Left kidney (tissue), 8 donors: ENCODE measurements at places on chromosomes 5 and 9.

DNA sequence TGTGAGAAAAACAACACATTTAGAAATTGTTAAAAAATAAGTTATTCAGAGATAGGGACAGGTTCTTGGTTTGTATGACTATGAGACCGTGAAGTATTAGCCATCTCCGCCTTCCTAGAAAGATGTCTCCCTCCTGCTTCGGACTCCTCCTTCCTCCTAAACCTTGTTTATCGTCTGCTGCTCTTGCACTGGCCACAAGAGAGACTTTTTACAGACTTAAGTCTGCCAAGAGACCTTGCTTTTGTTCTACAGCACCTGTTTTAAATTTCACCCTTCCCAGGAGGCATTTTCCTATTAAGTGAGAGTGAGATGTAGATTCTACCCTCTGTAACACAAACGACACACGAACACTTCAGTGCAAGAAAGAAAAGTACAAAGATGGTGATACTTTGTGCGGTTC, 274.6 kb downstream of the ARHGEF28 start:
- DNase-seq: no peak

DNA sequence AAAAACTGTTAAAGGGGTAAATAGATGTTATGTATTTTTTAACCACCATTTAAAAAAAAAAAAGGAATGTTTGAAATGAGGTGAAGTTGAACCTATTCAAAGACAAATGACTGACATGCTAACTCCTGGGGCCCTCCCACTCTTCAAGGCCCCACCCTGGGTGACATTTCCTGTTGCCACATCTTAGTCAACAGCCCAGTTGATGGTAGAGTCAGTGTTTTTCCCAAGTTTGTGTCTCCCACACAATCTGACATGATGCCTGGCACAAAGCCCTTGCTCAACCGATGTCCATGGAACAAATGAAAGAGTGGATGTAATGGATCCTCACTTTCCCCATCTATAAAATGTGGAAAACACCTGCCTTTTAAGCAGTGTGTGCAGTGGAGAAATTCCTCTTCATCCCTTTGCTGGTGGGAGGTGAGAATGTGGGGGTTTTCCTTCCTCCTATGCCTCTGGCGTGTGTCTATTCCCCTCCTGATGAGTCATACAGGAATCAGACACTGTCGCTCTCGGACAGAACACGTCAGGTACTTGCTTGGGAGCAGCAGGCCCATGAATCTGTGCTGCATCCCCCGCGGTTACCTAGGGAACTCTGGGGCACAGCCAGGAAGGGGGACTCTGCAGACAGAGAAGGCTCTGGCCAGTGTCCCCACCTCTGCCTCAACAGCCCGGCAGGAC, 13.7 kb upstream of the ADRA1B start:
- DNase-seq: no peak

DNA sequence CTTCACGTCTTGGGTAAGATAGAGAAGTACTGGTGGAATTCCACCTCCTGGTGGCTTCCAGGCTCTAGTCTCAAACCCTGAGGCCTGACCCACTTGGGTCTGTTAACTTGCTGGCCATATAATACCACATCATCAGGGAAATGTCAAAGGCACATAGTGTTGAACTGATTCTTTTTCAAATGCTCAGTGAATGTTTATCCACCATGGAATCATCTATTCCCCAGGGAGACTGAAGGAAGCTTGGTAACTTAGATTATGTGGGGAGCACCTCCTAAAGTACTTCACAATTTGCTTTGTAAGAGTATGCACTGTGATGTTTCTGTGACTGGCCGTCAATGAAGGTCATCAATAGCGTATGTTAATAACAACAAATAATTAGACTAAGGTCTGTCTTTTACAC, 16.1 kb downstream of the MACROH2A1 start:
- DNase-seq: no peak

DNA sequence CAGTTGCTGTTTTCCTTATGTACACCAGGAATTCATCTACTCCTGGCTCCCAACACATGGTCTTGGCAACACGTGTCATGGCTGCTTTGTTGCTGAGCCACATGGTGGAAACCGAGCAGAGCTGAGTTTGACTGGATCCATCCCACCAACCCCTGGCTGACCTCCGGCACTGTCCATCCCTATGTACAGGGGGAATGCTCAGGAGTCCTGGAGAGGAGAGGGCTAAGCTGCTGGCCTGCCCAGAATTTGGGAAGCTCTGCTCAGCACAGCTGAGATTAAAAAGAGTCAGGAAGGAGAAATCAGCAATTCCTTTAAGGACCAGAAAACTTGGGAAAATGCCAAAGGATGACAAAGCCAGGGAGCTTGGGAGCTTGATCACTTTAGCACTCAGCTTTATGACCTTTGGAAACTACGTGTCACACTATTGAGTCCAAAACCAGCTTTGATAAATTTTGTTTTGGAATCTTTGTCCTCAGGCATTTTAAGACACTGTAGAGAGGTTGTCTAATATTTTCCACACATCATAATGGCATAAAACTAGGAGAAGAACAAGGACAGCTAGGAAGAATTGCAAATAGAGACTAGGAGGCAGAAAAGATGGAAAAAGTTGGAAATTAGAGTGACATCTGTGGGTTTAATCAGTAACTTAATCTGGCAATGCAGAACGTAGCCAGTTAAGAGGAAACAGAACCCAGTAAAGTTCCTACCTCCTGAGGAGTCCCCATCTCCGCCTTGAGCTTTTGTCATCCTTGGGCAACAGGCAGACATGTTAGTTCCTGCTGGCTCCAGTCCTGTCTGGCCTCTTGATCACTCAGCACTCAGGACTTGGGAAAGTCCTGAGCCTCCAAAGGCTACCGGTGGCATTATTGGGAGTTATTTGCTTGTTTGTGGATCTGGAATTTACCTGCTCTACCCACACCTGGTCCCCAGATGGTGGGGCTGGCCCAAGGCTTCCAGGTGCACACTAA, 62.5 kb upstream of the PLPP1 start:
- DNase-seq: no peak

- DNase-seq: no peak
Measured at GRCh38 chr9:36930941-36931340, 103.1 kb downstream of the PAX5 start.

DNA sequence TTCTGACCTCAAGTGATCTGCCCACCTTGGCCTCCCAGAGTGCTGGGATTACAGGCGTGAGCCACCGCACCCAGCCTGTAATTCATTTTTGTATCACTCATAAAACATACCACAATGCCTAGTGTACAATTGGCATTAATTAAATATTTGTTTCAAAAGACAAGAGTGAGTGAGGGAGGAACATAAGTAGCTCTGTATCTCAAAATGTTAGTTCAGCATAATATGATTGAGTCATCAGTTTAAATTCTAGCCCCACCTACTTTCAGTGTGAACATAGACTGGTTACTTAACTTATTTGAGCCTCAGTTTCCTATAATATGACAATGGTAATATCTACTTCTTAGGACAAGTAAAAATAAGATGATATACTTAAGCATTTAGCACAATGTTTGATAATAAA, 26.9 kb downstream of the INVS start:
- no peak for DNase-seq

GRCh38 chr5:29077451-29077850, 2039.1 kb upstream of the CDH9 start:
- no peak for DNase-seq

GRCh38 chr9:127204771-127205470, 59.7 kb upstream of the GARNL3 start:
- DNase-seq: no peak

DNA sequence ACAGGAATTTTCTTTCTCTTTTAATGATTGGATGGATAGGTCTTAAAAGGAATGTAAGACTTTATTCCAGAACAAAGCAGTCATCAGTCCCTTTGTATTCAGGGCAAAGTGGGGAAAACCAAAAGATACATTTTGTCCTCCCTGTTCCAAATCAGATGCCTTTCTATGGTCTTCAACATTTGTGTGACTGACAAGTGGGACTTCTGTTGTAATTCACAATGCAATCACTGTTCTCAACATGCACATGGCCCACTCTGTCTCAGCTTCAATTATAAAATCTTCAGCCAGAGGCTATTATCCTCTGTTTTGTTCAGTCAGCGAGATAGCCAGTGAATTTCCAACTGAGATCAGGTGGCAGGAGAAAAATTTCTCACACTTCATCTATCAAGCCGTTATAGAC, 95.5 kb upstream of the ERBIN start:
- DNase-seq: no peak

DNA sequence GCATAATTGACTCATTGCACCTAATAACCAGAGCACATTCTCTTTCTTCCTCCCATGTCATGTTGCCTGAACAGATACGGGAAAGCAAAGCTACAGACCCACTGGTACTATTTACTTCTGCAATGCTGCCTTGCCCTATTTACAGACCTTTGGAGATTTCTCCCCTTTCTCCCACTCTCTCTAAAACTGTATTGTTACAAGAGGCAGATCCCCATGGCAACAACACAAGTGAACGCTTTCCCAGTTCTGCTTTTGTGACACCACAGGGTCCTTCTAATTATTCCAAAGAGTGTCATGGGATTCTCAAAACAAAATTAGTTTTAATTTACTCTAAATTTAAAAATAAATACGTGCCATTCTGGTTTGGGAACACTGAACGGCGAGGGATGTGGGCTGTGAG, 104.7 kb downstream of the KCTD16 start:
- DNase-seq: no peak

- no peak for DNase-seq
Measured at GRCh38 chr5:116529615-116530014, 45.0 kb downstream of the SEMA6A start.

DNA sequence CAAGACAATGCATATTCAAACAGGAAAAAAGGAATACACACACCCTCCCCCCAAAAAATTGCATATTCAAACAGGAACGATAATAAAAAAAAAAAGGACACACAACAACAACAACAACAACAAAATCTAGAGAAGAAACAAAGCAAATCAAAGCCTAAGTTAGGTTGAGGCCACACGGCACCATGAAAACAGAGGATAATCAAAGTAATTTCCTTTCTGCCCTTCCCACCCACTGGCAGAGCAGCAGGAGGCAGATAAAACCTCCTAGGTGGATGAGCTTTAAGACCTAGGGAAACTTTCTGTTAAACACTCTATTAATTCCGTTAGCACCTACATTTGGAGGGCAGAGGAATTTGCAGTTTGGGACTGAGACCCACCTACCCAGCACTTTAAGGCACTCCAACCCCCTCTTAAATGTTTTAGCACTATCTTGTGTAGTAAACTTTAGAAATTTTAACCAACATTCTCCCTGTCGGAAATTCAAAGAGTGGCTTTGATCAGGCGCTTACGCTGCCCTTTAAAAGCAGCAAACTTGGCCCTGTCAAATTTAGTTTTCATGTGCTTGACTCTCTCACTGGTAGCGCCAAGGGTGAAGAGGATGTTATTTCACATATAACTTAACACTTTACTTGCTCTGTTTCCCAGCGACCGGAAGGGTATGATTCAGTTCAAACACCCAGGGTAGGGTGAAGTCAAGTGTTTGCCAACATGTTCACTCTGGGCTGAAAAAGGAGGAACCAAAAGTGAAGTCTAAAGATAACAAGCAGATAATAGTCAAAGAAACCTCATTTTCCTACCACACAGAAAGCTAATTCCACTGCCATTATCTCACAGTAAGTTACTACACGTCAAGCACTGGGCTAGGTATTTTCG, 9.2 kb downstream of the ENC1 start:
- no peak for DNase-seq

- no peak for DNase-seq
Measured at GRCh38 chr5:1474866-1475543, 29.8 kb upstream of the SLC6A3 start.

DNA sequence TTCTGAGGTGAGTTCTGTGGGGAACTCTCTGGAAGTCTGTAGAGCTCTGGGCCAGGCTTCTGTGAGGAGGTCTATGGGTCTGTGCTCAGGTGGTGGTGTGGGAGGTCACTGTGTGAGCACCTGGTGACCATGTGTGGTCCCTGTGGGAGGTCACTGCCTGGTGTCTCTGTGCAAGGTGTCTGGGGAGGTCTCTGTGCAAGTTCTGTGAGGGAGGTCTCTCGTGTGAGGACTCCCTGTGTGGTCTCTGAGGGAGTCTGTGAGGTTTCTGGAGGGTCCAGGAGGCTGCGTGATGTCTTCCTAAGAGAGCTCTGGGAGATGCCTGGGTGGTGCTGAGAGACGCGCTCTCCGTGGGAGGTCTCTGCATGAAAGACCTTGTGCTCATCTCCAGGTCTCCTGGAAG, 6.0 kb upstream of the SPATA31E1 start:
- no peak for DNase-seq

DNA sequence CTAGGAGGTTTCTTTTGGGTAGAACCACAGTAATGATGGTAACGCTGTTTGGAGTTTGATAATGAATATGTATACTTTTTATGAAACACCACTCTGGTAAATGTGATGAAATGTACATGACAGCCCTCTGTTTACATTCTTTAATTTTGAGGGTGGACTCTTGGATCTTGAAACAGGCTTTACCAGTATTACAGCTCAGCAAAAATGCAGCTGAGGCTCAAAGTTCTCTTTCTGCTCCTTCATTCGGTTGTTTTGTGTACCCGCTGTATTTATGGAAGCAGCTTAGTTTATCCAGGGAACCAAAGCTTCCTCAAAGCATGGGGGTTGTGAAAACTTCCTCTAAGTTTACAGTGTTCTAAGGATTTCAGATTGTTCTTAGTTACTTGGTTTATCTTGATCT, 11.1 kb downstream of the GAPVD1 start:
- no peak for DNase-seq

- no peak for DNase-seq
Measured at GRCh38 chr5:163531272-163531671, 25.9 kb downstream of the MAT2B start.

DNA sequence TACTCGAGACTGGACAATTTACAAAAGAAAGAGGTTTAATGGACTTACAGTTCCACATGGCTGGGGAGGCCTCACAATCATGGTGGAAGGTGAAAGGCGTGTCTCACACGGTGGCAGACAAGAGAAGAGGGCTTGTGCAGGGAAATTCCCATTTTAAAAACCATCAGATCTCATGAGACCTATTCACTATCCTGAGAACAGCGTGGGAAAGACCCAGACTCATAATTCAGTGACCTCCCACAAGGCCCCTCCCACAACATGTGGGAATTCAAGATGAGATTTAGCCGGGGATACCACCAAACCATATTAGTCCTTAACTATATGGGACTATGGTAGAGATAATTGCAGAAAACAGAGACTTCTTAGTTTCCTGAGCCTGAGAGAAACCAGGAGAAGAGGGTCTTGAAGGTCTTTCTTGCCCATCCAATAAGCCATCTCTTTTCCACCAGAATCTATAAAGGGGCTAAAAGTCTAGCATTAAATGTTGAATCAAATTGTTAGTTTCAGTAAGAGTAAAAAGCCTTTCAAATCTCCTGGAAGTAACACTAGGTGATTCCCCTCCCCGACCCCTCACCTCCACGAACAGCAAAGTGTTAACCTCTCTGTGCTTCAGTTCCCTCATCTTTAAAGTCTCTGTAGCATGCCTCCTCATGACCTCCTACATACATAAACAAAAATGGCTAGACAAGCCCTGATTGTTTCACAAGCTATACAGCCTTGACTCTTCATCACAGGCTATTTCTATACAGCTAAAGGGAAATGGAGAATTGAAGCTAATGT, 259.1 kb downstream of the TMEM167A start:
- DNase-seq: no peak

- DNase-seq: no peak
Measured at GRCh38 chr5:131661933-131662332, 26.9 kb upstream of the RAPGEF6 start.

- no peak for DNase-seq
Measured at GRCh38 chr5:158127536-158127935, 268.6 kb upstream of the CLINT1 start.
